T follicular helper cell (primary cell): ENCODE measurements at places on chromosomes 7 and 10.
A peak's percentile ranks its signal among the peaks of the same experiment; 100 is the strongest.

GRCh38 chr7:47792521-47793121 lies 155.6 kb downstream of the PKD1L1 start:
- no peak for DNase-seq

DNA sequence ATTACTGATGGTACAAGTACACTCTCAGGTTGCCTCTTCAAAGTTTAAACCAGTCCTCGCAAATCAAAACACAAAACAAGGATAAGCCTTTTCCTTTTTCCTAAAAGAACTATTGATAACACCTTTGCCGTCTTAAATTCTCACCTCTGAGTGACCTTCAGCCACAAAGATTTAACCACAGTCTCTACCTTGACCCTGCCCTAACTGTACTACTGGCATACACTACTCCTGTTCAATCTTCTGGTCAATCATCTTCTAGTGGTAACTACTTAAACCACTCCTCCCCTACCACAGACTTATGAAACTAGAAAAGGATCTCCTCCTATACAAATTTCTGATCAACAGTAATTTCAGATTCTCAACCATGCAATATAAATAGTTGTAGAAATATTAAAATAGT lies 15.1 kb downstream of the UPF2 start:
- no peak for DNase-seq

- peak; percentile 22 for DNase-seq
Observed at GRCh38 chr7:76358011-76358480, 745 bp downstream of the YWHAG start.

GRCh38 chr10:35789996-35790395 lies 147.9 kb upstream of the FZD8 start:
- DNase-seq: no peak

DNA sequence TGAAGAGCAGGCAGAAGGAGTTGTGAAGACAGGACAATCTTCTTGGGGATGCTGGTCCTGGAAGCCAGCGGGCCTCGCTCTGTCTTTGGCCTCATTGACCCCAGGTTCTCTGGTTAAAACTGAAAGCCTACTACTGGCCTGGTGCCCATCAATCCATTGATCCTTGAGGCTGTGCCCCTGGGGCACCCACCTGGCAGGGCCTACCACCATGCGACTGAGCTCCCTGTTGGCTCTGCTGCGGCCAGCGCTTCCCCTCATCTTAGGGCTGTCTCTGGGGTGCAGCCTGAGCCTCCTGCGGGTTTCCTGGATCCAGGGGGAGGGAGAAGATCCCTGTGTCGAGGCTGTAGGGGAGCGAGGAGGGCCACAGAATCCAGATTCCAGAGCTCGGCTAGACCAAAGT lies 1.5 kb downstream of the CHPF2 start:
- no peak for DNase-seq

DNA sequence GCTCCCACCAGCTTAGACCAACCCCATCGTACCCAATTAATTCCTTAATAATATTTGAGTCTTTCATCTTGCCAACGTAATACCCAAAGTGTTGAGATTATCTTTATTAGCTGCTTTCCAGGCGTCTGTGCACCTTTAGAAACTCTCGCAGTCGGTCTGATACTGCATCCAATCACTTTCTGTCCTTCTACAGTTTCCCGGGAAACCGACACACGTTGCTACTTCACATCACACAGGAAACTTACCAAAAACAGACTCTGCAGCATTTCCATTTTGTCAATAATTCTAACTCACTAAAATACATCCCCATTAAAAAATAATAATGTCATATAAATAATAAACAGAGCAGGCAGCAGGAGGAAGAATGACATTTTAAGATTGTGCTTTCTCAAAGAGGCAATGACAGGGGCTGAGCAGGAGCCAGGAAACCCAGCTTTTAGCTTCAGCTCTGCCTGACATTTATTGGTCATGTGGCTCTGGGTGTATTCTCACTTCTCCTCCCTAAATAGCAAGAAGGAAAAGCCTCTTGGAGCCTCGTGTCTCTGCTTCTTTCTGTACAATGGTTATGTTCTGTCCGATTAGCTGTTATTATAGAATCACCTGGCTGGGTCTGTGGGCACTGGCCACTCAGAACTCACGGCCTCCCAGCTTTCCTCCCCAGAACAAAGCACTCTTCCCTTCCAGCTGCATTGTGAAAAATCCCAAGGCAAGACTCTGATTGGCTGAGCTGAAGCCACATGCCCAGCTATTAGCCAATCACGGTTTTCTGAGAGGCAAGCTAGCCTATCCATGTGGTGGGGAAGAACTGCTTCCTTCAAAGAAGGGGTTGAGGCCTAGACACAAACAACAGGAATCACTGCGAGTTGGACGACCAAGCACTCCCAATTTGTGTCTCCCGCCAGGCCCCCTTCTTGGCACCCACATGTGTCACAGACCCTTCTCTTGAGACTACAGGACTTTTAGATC lies 424.7 kb upstream of the FOXK1 start:
- DNase-seq: no peak

DNA sequence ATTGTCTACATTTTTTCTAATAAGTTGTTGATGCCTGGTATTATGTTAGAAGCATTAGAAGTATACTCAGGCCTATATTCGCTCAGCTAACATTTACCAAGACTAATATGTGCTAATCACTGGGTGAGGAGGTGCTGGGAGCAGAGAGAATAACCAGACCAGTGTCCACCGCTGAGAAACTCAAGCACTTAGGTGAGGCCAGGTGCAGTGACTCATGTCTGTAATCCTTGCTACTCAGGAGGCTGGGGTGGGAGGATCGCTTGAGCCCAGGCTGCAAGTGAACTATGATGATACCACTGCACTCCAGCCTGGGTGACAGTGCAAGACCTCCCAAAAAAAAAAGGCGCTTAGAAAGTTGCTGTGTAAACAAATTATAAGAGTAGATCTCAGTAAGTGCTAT lies 182.2 kb upstream of the AOAH start:
- DNase-seq: no peak

GRCh38 chr7:120743128-120743527 lies 114.8 kb downstream of the TSPAN12 start:
- DNase-seq: no peak

DNA sequence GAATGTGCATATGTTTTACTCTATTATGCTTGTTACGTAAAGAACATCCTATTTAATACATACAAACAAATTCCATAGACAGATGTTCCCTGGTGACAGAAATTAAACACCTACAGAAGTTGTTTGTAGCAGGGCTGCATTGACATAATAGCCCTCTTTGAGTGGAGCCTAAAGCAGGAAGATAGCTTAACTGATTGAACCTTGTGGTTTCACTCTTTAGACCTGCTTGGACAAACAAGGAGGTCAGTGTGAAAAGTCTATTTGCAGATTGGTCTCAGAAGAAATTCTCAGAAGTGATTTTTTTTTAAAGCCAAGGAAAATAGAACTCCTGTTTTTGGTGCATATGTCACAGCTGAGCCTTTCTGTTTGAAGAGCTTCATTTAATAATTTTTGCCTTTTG lies 121.3 kb downstream of the PPP1R9A start:
- no peak for DNase-seq

DNA sequence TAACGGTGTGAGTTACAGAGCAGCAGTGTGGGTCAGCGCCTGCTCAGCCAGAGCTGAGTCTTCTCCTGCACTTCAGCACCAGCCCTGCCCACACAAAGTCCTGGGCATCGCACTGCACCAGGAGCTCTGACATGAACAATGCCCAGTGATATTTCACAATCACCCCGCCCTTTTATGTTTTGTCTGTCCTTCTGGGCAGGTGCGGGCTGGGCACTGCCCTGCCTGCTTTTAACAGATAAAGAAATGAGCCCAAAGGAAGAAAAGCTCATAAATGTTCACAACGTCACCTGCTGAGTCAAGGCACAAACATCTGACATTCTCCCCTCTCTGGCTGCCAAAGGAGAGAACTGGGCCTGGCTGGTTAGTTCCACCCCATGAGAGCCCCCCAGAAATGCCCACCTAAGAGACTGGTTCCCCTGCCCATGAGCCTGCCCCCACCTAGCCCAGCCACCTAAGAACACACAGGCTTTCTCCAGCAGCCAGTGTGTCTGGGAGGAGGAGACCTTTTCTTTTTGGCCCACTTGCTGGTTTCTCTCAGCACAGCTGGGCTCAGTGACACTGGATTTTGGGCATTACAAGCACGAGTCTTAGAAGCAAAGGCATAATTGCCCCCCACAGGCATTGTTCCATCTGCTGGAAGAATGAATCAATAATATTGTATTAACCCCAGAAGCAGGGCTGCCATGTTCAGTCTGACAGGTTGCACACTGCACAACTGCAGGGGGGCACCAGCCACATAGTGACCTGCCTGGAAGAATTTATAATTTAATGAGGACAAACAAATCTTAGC lies 22.3 kb downstream of the CALML3 start:
- DNase-seq: no peak

DNA sequence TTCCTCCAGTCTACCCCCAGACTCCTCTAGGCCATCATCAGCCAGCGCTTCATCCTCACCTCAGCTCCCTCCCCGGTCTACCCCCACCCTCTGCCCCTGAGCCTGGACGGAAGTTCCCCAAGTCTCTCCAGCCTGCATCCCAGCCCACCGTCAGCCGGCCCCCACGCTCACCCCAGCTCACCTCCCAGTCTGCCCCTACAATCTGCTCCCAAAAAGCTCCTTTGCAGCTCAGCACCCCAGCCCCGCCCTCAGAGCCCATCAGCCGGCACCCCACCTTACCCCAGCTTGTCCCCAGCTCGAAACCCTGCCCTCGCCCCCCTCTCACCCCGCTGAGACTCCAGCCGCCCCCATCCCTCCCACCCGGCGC lies 322 bp upstream of the RAMP3 start:
- no peak for DNase-seq

GRCh38 chr10:58697691-58698090 lies 185.0 kb downstream of the BICC1 start:
- DNase-seq: no peak

GRCh38 chr7:154587792-154588191 lies 415.1 kb downstream of the PAXIP1 start:
- DNase-seq: no peak

DNA sequence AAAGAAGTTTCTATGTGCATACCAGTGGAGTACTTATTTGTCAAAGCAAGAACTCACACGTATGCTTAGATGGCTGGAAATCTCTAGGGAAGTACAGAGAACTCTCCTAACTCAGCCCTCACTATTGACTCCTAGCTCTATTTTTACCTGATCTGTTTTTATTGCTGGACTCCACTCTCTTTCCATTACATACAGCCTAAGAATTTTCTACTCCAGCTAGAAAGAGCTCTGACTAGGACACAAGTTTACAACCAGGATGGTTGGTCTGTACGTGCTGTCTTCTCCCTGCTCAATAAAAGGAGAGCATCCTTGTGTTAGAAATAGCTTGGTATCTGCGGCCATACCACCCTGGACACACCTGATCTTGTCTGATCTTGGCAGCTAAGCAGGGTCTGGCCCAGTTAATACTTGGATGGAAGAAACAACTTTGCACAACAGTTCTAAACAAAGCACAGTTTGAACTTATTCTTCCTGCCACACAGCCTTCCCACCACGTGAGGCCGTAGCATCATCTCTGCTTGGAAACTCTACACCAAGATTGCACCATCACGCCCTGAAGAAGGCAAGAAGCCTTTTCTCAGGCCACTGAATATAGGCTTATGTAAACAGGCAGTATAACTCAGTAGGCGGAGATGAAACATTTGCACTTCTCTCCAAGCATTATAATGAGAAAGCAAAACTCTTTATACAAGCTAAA lies 50.7 kb downstream of the KCNMA1 start:
- DNase-seq: no peak

DNA sequence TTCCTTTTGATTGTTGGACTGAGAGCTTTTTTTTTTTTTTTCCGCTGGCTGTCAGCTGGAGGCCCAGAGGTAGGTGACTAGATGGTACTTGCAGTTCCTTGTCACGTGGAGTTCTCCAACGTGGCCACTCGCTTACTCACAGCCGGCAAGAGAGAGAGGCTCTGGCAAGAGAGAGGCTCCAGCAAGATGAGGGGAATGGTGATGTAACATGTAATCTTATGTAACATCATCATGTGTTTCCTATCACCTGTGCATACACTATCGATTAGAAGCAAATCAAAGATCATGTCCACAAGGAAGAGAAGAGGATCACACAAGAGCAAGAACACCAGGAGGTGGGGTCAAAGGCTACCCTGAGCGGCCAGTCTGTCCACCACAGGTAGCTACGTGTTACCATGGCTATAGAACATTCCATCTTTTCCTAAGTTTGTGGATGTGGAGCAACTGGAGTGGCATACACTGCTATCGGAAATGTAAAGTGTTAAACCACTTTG lies 4.0 kb upstream of the BORCS7 start:
- DNase-seq: no peak

DNA sequence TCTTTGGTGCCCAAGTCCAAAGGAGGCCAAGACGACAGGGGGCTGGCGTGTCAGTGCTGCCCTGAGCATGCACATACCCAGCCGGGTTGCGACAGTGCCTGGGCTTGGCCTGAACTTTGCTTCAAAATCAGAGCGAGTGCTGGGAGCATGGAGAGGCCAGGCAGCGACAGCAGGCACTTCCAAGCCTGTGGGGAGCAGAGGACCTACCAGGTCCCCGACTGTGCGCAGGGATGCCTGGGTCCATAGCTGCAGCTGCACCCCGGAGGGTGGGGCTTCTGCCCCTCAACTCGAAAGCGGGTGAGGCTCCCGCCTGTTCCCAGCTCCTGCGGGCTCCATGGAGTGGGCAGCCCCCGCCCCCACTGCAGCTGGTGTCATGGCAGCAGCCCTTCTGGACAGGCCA lies 79.1 kb downstream of the HDAC9 start:
- DNase-seq: no peak

- no peak for DNase-seq
Observed at GRCh38 chr7:117800406-117800805, 72.8 kb downstream of the CTTNBP2 start.

GRCh38 chr10:47412869-47413268 lies 28.8 kb upstream of the ZNF488 start:
- DNase-seq: no peak

GRCh38 chr10:50629495-50630122 lies 5.9 kb upstream of the SGMS1 start:
- DNase-seq: no peak

GRCh38 chr7:71657386-71657785 lies 525.4 kb downstream of the GALNT17 start:
- no peak for DNase-seq

DNA sequence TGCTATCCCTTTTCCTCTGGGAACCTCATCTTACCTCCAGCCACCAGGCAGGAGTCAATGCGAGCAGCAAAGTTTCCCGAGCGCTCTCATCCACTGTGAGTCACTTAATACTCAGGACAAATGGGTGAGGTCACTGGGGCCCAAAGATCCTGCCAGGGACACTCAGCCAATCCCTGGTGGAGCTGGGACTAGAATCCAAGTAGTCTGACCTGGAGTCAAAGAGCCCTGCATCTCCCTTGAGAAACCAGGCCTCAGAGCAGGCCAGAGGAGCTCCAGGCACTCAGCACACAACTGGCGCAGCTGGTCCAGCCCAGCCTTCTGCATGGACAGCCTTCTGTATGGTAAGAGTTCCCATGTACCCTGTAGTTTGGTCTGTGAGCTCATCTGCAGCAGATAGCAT lies 142.3 kb downstream of the MAPK8 start:
- DNase-seq: no peak
